Tibial nerve (tissue), 4 donors: ENCODE measurements at places on chromosomes 7 and 10.
A peak's percentile ranks its signal among the peaks of the same experiment; 100 is the strongest.

DNA sequence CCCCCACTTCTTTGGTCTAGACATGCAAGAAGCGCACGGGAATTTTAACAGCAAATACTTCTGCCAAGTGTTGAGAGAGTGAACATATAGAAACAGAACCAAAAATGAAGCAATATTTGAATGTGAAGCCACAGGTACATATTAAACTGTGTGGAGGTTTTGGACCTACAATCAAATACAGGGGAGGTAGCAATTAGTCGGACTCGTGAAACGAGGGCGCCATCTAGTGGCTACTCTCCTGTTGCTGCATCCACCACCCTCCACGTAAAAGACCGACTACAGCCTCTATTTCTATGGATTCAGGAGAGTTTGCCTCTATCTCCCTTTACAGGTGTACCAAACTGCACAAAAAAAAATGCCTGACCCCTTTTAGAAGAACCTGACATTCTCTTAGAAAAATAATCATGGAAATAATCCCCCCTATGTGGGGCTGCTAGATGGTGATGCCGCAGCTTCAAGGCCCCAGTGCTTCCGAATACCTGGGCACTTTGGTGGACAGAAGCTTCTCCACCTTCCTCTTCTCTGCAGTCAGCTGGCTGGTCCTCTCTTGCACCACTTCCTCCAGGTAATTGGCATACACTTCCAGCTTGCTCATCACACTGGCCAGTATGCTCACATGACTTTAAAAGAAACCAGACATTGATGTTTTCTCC, 31.7 kb downstream of the TECTB start:
- peak; percentile 93 for DNase-seq

- no peak for DNase-seq
Observed at GRCh38 chr7:143252006-143252405, 11.2 kb upstream of the GSTK1 start.

- no peak for DNase-seq
Observed at GRCh38 chr10:92760609-92761008, 70.9 kb downstream of the HHEX start.

GRCh38 chr10:126569513-126570244, 100.8 kb downstream of the C10orf90 start:
- DNase-seq, result no peak

- peak; percentile 71 for DNase-seq
Observed at GRCh38 chr10:102602272-102603045, 41.8 kb upstream of the TRIM8 start.

GRCh38 chr10:91350651-91351081, 59.5 kb upstream of the HECTD2 start:
- DNase-seq, result no peak

DNA sequence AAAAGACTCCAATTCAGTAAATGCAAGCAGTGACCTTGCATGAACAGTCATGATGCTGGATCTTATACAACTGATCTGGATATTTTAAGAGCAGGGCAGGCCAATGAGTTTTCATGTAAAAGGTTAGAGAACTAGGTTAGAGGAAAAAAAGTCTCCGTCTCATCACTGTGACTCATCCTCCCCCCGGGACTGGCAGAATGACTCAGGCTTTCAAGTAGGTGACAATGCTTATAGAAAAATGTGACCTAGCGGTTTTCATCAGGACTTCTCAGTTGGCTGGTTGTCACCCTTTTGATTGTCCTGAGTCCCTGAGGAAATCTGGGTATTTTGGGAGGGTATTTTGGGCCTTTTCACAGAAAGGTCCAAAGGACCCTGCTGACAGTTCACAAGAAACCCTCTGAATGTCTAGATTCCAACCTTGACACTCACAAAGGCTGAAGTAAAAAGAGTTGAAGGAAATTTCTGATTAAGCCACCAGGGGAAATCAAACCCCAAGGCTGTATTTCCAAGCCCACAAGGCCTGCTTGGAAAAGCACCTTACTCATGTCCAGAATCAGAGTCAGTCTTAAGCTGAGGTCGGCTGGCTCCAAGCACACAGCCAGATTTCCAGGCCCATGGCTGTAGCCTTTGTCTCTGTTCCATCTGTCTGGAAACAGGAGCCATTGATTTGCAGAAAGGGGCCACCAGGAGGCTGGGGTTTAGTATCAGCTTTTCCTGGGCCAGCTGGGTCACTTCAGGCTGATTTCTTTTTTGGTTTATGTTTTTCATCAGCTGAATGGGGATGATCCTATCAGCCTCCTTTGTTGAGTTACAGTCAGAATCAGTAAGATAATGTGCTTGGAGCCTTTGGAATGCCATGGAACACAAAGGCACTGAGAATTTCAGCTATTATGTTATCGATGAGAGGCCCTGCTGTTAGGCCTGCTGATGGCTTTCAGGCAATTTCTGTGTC, 226.4 kb upstream of the HABP2 start:
- DNase-seq, result peak; percentile 56

- DNase-seq, result no peak
Observed at GRCh38 chr7:43753271-43753810, 5.1 kb upstream of the BLVRA start.

DNA sequence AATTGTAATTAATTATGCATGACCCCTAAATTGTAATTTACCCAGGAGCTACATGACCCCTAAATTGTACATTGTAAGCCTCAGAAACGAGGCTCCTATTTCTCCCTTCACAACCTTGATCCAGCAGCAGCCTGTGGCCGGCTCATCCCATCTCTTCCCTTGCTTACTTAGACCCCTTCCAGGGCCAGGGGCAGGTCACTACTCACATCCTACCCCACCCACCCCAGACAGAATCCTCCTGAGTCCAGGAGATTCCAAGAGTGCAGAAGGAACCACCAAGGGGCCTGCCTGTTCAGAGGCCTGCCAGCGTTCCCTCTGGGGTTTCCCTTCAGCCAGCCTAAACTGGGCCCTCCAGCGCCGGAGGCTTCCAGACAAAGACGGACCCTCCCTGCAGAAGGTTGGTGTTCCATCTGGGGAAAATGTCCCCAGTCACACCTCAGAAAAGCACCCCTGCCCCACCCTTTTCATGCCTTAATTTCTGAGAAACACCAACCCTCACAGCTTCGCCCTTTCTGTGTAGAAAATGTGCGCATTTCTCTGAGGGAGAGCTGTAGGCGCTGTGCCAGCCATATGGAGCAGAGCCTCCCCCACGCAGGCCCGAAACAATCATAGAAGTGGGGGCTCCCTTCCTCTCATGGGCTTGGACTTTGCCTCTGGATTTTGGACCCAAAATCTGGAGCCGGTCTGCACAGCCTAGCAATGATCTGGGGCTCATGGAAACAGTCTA, 19.2 kb downstream of the LEP start:
- no peak for DNase-seq

DNA sequence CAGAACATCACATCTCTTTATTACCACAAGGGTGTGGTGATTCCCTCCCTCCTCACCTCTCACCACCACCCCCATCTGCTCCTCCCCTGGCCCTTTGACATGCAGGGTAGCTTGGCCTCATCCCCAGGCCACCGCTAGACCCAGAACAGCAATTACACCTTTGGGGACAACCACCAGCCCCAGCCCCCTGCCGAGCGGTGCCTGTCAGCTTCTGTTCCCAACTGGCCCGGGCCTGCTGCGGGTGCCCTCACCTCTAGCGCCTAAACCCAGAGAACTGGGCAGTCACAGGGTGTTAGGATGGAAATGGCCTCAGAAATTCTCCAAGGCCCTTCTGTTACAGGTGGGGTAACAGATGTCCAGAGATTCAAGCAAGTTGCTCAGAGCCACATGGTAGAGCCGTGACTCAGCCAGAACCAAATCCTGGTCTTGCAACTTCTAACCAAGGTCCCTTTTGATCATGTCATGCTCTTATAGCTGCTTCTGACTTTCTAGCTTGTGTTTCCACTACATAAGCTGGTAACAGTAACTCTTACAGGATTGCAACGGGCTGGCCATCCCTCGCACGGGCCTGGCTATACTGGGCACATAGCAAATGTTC, 78.0 kb downstream of the PRKAG2 start:
- DNase-seq, result no peak

DNA sequence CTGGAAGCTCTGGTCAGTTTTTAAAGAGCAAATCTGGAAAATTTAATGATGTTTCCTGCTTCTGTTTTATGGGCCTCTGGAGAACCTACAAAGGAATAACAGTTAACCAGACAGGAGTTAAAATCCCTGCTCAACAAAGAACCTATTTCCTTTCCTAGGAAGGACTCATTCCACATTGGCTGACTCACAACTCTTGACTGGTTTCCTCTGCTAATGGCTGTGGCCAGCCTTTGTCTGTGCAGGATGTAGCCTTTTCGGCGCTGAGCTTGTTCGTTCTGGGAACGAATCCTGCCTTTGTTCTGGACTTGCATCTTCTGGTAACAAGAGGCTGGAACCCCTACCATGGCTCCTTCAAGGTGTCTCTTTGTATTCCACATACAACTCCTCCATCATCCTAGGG, 112.8 kb upstream of the PDCD4 start:
- no peak for DNase-seq

DNA sequence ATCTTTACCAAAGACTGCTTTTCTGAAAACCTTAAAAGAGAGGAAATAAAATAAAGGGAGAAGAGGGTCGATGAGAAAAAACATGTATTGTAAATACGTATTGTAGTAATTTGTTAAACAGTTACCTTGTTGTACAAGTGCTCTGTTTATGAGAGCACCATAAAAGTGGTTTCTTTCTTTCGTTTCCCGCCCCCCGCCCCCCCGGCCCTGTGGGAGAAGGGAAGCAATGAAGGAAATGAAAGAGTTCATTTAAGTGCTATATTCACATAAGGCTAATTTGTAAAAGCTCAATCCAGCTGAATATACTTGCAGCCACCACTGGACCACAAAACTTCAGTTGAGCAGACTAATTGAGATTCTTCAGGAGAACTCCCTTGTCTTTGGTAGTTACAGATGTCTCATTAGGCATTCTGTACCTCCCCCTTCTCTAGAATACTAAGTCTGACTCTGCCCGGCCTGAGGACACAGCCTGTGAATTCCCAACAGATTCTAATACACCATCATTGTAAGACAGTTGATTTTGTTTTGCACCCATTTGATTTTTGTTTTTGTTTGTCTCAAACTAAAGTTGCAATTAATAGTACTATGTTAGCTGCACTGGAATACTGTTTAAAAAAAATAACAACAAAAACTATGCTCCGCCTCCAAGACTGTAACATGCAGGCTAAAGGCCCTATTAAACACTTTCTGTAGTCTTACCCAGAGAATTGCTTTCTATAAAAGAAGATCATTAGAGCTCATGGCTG, 124.9 kb downstream of the ARHGAP12 start:
- no peak for DNase-seq

GRCh38 chr10:125208854-125209565, 48.6 kb upstream of the CTBP2 start:
- no peak for DNase-seq

DNA sequence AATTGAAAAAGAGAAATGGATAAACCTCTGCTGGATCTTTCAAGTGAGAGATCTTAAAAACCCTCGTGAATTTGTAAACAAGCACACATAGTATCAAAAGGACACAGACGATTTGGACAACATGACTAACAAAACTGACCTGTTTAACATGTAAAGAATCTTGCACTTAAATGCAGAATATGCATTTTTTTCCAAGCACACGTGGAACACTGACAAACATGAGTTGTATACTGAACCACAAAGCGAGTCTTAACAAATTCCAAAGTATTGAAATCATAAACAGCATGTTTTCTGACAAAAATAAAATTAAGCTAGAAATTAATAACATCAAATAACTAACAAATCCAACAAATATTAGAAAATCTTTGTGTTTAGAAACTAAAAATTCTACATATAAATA, 65.0 kb upstream of the ZNF746 start:
- DNase-seq, result no peak

DNA sequence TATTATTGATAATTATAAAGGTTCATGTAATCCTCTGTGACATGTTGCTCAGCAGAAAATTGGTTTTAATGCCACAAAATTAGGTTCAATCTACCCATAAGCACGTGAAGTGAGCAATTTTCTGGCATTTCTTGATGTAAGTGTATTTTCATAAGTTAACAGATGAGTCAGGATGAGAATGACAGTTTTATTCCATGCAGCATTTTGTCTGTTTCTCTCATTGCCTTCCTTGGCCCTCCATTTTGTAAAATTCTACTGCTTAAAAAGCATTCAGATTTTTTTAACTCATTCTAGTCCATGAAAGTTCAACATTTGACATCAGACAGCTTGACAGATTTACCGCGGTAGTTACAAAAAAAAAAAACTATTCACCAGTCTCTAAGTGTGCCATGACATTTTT, 4.0 kb upstream of the GFRA1 start:
- DNase-seq, result no peak

GRCh38 chr7:131581241-131582051, 25.0 kb upstream of the PODXL start:
- no peak for DNase-seq

DNA sequence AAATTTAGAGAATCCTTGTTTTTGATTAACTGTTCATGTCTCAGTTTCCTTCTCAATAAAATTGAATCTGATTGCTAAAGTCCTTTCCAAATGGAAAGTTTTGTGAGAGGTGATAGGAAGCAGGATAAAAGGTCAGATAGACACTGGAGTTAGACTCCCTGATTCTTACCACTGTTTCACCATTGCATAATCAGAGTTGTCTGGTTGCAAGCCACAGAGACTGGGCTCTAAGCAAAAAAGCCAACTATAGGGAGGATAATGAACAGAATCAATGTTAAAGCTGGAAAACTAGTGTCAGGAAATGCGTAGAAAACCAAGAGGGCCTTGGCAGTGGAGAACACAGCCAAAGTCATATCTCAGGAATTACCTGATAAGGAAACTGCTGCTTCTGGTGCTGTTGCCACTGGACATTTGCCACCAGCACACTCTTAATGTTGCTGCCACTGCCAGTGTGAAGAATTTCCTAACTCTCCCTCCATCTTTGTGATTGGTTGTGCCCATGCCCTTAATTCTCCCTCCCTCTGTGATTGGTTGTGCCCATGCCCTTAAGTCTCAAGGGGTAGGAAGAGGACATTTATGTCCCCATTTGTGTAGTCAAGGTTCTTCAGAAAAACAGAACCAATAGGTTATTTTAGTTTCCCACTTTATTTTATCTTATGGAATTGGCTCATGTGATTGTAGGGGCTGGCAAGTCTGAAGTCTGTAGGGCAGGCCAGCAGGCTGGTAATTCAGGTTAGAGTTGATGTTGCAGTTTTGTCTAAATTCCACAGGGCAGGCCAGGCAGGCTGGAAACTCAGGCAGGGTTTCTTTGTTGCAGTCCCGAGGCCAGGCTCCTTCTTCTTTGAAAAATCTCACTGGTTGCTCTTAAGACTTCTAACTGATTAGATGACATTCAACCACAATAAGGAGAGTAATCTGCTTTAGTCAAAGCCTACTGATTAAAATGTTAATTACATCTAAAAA, 639.0 kb downstream of the REEP3 start:
- no peak for DNase-seq

- no peak for DNase-seq
Observed at GRCh38 chr10:69033256-69033655, 44.7 kb downstream of the KIFBP start.
